ENCODE measurements at places on chromosomes 5 and 9. TPM values are rescaled to one million over a fixed set of nuclear protein-coding genes. Genes with fewer than 3 reads are reported as not detected.

The SERINC5 gene
- 62.3 TPM for polyA plus RNA-seq

The SOHLH1 gene
- polyA plus RNA-seq: 18.7 TPM

GRCh38 chr9:109910671-109911518 lies 130.9 kb downstream of the PALM2AKAP2 start:
- no peak for DNase-seq

GRCh38 chr9:90458485-90458884 lies 184.1 kb downstream of the DIRAS2 start:
- DNase-seq: no peak

- no peak for DNase-seq
Observed at GRCh38 chr5:56003679-56004078, 8.9 kb upstream of the IL6ST start.

GRCh38 chr9:26637101-26637500 lies 255.5 kb downstream of the CAAP1 start:
- no peak for DNase-seq
